PC-9 (cell line): ENCODE measurements at places on chromosomes 3 and 15.

DNA sequence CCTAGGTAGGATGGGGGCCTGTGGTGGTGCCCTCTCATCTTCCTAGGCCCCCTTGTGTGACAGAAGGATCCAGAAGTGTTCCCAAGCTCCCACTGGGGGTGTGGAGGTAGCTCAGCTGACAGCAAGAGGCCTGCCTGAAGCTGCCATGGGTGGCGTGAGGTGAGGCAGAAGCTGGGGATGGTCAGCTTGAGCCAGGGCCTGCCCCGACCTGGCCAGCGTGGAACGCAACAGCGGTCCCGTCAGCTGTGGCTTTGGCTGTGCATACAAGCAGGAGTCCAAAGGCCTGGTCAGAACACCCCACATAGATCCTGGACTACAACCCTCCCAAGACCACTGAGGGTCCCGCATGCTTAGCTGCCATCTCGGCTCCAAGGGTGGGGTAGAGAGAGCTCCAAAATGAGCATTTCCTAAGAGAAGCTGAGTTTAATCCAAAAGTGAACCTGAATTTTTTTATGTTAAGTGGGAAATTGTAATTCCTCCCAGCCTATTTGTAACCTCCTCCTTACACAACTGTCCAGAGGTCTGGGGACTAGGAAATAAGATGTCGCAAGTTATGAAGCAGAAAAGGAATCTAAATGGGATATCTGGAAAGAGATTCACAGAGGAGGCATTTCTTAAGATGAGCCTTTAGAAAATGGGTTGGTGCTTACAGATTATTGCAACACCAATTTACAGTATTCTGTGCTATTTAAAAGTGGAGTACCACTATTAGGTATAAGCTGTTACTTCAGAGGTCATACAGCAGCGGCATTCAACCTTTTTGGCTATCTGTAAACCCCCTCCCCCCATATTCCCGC is 9.9 kb upstream of the PLA2G4D start:
- DNase-seq: no peak

GRCh38 chr15:23628612-23629233 is 18.9 kb downstream of the MAGEL2 start:
- no peak for DNase-seq

- no peak for DNase-seq
These were observed 189.3 kb upstream of the TSC22D2 start for GRCh38 chr3:150218841-150219240.

- DNase-seq: no peak
These were observed 200.9 kb downstream of the ATP8B4 start for GRCh38 chr15:49918121-49918520.

DNA sequence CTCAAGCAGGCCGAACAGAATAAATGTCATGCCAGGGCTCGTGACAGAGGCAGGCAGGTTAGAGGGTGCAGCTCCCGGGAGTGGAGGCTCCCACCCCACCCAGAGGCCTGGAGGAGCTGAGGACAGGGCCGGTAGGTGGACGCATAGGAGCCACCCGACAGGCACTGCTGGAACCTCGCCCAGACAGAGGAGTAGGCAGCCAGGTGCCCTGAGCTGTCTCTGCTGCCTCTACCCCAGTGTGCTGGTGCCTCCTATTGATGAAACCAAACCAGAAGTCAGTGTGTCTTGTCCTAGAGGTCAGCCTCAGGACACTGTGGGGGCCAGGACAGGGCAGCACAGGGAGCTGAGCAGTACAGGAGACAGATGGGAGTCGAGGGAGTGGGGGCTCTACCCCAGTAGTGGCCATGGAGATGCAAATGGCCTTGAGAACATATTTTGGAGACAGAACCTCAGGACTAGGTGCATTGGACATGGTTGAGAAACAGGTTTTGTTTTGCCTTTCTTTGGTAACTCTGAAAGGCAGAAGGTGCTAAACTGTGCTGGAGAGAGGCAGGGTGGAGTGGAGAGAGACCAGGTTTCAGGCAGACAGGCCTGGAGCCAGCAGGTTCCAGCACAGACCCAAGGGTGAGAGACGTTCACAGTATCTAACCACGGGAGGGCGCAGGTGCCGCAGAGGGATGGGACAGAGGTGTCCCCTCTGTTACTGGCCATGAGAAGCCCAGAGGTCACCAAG is 15.4 kb upstream of the KLF15 start:
- DNase-seq: no peak

- DNase-seq: no peak
These were observed 805.3 kb upstream of the LMCD1 start for GRCh38 chr3:7696320-7696719.

DNA sequence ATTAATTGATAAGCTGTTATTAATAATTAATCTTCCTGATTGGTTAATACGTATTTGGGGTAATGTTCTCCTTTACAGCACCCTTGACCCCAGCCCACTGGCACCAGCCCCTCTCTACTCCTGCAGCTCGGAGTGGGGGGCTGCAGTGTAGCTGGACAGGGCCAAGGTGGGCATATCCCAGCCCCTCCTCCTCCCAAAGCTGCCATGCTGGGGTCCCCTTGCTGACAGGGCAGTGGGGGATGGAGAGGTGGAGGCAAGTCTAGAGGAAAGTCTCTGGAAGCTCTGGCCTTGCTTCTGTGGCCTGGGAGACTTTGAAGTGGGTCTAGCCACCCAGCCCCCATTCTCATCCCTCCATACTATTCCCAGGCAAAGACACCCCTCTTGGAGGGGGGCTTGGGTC is 35.8 kb downstream of the HCN4 start:
- no peak for DNase-seq

GRCh38 chr3:100125161-100125938 is 11.0 kb upstream of the FILIP1L start:
- DNase-seq: peak; percentile 59

GRCh38 chr15:33425142-33425541 is 114.4 kb downstream of the RYR3 start:
- DNase-seq: no peak

DNA sequence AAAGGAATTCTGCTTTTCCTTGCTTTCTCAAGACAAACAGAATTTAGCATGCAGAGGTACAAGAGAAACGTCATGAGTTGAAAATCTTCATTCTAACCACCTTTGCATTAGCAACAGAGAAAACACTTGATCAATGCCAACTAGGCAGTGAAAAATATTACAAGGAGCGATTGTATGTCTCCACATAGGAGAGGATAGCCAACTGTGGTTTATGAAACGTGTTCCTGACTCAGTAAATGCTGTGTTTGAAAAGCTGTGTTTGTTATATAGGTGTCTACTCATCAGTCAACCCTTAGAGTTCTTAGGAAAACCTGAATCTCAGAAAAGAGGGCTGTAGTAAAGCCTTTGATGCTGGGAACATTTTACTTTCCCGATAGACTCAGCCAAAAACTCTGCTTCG is 102.4 kb downstream of the FRMD4B start:
- DNase-seq: no peak

GRCh38 chr3:180523040-180523439 is 78.9 kb upstream of the TTC14 start:
- DNase-seq: no peak

- no peak for DNase-seq
These were observed 97.9 kb upstream of the PFN2 start for GRCh38 chr3:150068440-150069153.

DNA sequence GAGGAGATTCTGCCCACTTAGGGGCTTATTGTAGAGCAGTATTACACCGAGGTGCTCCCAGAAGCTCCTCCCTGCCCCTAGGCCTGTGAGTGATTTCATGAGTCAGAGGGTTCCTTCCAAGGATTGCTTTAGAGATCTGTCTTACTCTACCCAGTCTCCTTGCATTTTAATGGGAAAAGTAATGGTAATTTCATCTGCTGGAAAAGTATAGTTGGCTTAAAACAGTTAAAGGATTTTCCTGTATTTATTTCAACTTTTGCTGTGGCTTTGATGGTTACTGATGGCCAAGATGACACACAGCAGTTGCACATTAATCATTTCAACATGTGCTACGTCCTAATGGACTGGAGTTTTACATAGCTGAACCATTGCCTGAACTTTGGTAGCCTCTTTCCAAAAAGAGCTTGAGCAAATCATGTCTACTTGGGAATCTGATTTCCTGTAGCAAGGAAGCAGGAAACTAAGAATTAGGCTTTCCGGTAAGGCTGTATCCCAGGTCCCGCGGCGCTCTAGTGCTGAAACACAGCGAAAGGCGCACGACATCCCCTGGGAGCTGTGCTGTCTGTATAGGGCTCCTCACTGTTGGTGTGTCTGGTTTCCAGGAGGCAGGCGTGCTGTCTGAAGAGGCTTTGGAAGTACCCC is 9.2 kb upstream of the PGPEP1L start:
- DNase-seq: peak; percentile 48
